Large intestine (tissue), 12 donors: ENCODE measurements at places on chromosomes 16 and 17. TPM values are rescaled to one million over a fixed set of nuclear protein-coding genes. Genes with fewer than 3 reads are reported as not detected.

STX1B gene
- polyA plus RNA-seq = 1.9 TPM

FBXL19 gene
- 17.6 TPM for polyA plus RNA-seq

DNA sequence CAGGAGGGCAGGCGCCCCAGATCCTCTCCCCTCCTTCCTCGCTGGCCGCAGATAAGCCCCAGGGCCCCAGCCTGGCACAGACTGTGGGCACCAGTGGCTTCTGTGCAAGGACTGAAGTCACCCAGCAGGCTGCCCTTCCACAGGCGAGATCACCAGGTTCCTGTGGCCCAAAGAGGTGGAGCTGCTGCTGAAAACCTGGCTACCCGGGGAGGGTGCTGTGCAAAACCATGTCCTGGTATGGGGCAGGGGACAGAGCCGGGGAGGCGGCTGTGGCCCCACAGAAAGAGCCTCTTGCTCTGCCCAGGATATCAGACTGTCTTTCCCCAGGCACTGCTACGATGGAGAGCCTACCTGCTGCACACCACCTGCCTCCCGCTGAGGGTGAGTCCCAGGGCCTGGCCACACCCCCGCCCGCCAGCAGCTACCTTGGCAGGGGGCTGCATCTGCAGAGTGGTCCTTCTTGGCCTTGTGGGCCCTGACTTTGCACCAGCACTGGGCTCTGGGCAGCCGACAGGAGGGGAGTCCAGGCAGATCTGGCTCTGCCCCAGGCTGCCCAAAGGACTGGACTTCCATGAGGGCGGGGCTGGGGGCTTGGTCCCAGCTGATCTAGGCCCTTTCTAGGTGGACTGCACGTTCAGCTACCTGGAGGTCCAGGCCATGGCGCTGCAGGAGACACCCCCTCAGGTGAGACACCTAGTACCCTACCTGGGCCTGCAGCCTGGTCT lies 615 bp downstream of the CARMIL2 start:
- no peak overlapping the region for H3K4me3 ChIP-seq
- no peak overlapping the region for H3K27ac ChIP-seq
- H3K27me3 ChIP-seq = peaks cover 68% of the 10 kb centered on the region
- peaks cover 8% of the 10 kb centered on the region for H3K4me1 ChIP-seq
- H3K36me3 ChIP-seq = no peaks in the 10 kb centered on the region

NLRC3 gene
- polyA plus RNA-seq = 2.5 TPM

MEIOC gene
- polyA plus RNA-seq = 0.55 TPM

KCNG4 gene
- polyA plus RNA-seq = not detected

DNA sequence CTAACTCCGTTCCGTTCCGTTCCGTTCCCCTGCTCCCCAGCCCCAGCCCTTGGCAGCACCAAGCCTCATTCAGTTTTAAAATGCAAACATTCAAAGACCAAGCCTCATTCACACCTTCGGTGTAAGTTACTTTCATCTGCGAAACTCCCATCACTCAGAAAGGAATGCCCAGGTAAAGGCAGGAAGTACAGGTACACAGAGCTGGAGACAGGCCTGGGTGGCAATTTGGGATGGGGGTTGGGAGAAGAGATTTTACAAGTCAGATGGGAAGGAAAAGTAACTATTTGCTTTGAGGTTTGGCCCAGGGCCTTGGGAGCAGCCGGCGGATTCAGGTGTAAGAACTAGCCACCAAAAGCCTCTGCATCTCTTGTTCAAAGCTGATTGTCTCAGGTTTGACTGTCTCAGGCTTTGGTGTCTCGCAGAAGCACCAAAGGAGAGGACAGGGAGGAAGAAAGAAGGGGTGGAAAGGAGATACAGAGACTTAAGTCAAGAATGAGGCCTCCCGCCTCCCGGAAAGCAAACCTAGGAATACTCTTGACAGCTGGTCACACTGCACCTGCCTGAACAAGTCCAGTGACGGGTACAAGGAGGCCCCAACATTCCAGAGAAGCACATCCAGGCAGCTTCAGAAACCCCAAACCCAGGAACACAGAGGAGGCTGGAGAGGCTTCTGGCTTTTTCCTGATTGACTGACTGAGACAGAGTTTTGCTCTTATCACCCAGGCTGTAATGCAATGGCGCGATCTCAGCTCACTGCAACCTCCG lies 54.7 kb downstream of the NXN start:
- H3K36me3 ChIP-seq = peaks cover 3% of the 10 kb centered on the region
- H3K4me1 ChIP-seq = no peaks in the 10 kb centered on the region
- no peak overlapping the region for H3K27ac ChIP-seq
- no peak overlapping the region for H3K4me3 ChIP-seq
- H3K27me3 ChIP-seq = no peaks in the 10 kb centered on the region

DNA sequence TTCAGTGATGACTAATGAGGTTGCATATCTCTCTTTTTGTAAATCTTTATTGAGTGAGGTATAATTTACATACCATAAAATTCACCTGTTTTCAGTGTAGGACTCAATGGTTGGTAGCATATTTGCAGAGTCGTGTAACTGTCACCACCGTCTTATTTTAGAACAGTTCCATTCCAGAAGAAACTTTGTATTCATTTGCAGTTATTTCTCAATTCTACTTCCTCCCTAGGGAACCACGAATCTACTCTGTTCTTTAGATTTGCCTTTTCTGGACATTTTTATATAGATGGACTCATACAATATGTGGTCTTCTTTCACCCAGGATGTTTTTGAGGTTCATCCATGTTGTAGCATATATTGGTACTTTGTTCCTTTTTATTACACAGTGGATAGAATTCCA lies 3.7 kb downstream of the FTO start:
- H3K27ac ChIP-seq = no peak overlapping the region
- H3K27me3 ChIP-seq = no peaks in the 10 kb centered on the region
- no peaks in the 10 kb centered on the region for H3K4me1 ChIP-seq
- DNase-seq = no peak

NPTX1 gene
- 1.3 TPM for polyA plus RNA-seq

DNA sequence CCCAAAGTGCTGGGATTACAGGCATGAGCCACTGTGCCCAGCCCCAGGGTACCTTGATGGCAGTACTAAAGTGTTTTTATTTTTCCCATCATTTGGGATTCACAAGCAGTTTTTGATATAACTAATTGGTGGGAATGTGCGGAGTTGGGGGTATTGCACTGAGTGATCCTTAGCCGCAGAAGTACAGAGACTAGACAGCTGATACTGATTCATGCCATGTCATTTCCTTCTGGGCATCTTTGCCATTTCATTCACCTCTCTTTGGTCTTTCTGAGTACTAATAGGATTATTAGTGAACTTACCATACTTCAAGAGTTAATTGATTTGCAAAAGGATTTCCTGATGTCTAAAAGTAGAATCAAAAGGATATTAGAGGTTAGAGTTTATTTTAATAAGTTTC lies 9.7 kb downstream of the NMT1 start:
- H3K4me1 ChIP-seq = no peaks in the 10 kb centered on the region
- no peak overlapping the region for H3K27ac ChIP-seq
- H3K4me3 ChIP-seq = no peak overlapping the region
- DNase-seq = no peak

DNA sequence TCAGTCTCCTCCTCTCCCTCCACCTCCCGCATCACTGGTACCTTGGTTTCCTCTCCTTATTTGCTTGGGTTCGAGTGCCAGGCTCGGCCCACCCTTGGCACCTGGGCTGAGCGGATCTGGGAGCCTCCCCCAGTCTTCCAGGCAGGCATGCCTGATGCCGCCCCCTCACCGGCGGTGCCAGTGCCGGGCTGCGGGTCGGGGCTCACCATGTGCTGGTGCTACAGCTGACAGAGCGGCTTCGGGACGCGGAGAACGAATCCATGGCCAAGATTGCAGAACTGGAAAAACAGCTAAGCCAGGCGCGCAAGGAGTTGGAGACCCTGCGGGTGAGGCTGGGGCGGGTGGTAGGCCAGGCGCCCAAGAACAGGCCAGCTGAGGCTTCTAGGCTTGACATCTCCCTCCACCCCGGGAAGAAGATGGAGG lies 19.2 kb downstream of the FMNL1 start:
- peaks cover 12% of the 10 kb centered on the region for H3K4me1 ChIP-seq
- DNase-seq = no peak
- no peak overlapping the region for H3K27ac ChIP-seq
- H3K27me3 ChIP-seq = peaks cover 45% of the 10 kb centered on the region
- no peaks in the 10 kb centered on the region for H3K36me3 ChIP-seq

ASGR1 gene
- polyA plus RNA-seq = 5.7 TPM

DNA sequence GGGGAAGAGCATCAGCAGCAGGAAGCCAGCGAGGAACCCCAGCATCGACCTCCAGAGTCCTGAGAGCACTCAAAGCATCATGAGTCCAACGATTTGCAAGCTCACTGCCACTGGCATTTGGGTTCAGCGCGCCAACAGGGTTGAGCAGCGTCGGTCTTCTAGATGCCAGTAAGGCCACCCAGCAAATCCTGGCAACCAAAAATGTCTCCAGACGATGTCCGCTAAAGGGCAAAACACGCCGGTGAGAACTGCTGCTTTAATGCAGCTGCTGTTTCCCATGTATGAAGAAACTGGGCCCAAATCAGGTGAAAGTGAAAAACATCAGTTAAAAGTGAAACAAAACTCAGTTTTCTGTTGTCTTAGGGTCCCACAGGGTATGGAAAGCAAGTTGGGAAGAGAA lies 70.2 kb downstream of the ANKRD11 start:
- peaks cover 36% of the 10 kb centered on the region for H3K4me1 ChIP-seq
- H3K36me3 ChIP-seq = peaks cover 4% of the 10 kb centered on the region
- H3K4me3 ChIP-seq = no peak overlapping the region
- H3K27ac ChIP-seq = no peak overlapping the region
- no peak for DNase-seq
- H3K27me3 ChIP-seq = no peaks in the 10 kb centered on the region

OXLD1 gene
- 20.9 TPM for polyA plus RNA-seq

DNA sequence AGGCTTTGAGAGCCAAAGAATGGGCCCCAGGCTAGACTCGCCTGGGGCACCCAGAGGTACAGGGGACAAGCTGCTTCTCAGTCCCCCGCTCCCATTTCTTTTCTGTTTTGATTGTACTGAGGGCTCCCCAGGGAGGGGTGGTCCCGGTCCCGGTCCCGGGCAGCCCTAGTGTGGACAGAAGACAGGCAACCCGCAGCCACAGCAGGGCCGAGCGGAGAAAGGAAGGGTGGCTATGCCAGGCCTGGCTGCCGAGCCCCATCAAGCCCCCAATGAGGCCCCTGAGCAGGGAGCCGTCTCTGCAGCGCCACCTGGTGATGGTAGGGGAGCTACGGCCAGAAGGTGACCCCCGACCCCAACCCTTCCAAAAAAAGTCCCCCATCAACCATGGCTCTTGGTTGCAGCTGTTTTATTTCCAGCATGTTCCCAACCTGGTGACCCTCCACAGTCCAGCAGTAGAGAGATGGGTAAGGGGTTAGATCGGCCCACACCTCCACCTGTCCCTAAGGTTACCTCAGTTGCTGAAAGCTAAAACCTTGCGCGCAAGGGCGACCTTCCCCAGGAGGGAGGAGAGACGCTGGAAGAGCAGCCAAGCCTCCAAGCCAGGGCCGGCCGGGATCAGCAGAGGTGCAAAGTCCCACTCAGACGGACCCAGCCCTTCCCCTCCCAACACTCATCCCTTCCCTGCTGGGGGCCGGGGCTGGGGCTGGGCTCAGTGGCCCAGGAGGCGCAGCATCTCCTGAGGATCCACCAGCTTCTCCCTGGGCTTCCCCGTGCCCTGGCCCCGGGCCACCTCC lies 2.6 kb upstream of the GRIN2C start:
- H3K27ac ChIP-seq = no peak overlapping the region
- peaks cover 20% of the 10 kb centered on the region for H3K4me1 ChIP-seq
- no peak overlapping the region for H3K4me3 ChIP-seq
- peaks cover 50% of the 10 kb centered on the region for H3K27me3 ChIP-seq
- no peaks in the 10 kb centered on the region for H3K36me3 ChIP-seq
- DNase-seq = peak; percentile 36

- no peak overlapping the region for H3K4me3 ChIP-seq
- no peaks in the 10 kb centered on the region for H3K4me1 ChIP-seq
- no peaks in the 10 kb centered on the region for H3K27me3 ChIP-seq
- DNase-seq = no peak
These were observed 833.2 kb upstream of the RBFOX1 start for GRCh38 chr16:6499413-6499812.

GRCh38 chr16:3971261-3971660 lies 90.7 kb upstream of the CREBBP start:
- no peaks in the 10 kb centered on the region for H3K4me1 ChIP-seq
- no peak for DNase-seq

DNA sequence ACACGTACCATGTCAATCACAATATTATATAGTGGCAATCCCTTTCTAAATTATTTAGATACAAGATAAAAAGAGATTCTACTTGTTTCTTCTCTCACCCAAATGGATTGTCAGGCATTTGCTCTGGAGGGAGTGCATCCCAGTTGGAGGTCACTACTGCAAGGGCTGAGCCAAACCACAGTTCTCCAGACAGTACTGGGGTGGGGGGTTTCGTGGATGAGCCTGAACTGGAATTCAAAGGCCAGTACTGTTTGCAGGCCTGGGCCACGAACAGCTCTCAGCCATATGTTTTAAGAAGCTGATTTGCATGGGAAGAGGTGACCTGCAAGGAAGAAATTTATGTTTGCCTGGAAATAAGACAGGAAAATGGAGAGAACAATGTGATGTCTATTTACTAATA lies 314.9 kb downstream of the PMP22 start:
- no peaks in the 10 kb centered on the region for H3K36me3 ChIP-seq
- no peak overlapping the region for H3K4me3 ChIP-seq
- DNase-seq = no peak
- H3K27ac ChIP-seq = no peak overlapping the region
- no peaks in the 10 kb centered on the region for H3K4me1 ChIP-seq
- no peaks in the 10 kb centered on the region for H3K27me3 ChIP-seq

DNA sequence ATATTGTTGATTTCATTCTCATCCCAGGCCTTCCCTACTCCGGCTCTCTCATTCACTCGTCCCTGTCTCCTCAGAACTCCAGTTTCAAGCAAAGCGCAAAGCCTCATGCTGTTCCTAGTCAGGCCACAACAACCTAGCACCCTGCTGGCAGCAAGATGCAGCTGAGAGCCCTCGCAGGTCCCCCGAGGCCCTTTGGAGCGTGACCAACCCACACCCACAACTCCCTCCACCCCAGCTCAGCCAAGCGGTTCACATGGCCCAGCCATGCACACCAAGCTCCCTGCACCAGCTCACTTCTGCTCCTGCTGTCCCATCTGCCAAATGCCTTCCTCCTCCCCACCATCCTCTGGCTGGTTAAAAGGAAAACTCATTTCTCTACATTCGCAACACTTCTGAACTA lies 195.8 kb downstream of the IRX5 start:
- DNase-seq = no peak
- H3K4me3 ChIP-seq = no peak overlapping the region
- no peaks in the 10 kb centered on the region for H3K4me1 ChIP-seq
- H3K27me3 ChIP-seq = no peaks in the 10 kb centered on the region
- H3K36me3 ChIP-seq = no peaks in the 10 kb centered on the region
- H3K27ac ChIP-seq = no peak overlapping the region
